ENCODE measurements at places on chromosomes 1 and 21. TPM values are rescaled to one million over a fixed set of nuclear protein-coding genes. Genes with fewer than 3 reads are reported as not detected.

DNA sequence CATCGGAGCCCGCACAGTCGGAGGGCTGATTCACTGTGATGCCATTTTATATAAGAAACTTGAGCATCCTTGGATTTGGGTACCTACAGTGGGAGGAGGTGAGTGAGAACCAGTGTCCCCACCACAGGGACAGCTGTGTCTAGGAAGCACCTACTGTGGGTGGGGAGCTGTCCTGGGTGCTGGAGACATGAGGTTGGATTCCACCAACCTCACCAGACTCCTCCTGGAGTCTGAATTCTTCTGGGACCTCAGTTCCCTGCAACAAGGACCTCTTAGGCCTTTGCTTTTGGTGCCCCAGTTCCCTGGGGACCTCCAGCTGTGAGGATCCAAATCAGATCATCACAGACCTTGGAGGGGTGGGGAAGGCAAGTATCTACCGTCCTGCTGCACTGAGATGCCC lies 188.8 kb downstream of the PRDM16 start:
- no peak for DNase-seq

GRCh38 chr1:233086961-233087881 lies 136.8 kb downstream of the NTPCR start:
- DNase-seq, result no peak

DNA sequence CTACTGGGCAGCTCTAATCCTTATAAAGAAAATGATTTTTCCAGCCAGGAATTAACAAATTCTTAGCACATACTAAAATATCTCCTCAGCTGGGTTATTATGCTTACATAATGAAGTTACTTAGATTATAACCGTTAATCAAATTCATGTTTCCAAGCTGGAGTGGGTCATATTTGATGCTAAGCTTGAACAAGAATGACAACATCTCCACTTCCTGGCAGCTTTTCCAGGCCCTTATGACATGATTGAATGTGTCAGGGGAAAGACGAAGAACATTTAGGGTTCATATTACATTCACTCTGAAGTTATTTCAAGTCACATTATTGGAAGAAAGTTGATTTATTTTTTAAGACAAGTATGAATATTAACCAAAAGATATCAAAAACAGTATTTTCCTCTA lies 333.7 kb downstream of the PCP4 start:
- DNase-seq, result no peak

DNA sequence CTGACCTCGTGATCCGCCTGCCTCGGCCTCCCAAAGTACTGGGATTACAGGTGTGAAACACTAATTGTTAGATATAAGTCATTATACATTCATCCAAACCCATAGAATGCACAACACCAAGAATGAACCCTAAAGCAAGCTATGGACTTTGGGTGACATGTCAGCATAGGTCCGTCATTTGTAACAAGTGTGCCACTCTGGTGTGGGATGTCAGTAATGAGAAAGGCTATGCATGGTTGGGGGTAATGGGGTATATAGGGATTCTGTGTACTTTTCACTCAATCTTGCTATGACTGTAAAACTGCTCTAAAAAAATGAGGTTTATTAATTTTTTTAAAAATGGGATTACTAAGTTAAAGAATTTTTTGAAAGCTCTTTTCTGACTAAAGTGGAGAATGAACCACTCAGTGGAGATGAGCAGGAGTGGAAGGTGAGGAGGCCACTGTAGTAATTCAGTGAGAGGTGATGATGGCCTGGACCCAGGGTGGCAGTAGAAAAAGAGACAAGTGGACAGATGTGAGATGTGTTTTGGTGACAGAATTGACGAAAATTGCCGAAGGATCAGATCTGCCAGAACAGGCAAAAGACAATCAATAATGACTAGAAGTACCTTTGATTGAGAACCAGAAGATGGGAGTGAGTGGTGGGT lies 21.3 kb upstream of the S1PR1 start:
- no peak for DNase-seq

- no peak for DNase-seq
Measured at GRCh38 chr1:44602634-44603628, 71.3 kb downstream of the TMEM53 start.

Gene FRRS1
- total RNA-seq, result 2.4 TPM

Data from frontal cortex (tissue), 4 donors.